ENCODE measurements at places on chromosomes 2 and 18.

GRCh38 chr2:1219901-1220573 lies 193.2 kb upstream of the TPO start:
- DNase-seq: no peak

DNA sequence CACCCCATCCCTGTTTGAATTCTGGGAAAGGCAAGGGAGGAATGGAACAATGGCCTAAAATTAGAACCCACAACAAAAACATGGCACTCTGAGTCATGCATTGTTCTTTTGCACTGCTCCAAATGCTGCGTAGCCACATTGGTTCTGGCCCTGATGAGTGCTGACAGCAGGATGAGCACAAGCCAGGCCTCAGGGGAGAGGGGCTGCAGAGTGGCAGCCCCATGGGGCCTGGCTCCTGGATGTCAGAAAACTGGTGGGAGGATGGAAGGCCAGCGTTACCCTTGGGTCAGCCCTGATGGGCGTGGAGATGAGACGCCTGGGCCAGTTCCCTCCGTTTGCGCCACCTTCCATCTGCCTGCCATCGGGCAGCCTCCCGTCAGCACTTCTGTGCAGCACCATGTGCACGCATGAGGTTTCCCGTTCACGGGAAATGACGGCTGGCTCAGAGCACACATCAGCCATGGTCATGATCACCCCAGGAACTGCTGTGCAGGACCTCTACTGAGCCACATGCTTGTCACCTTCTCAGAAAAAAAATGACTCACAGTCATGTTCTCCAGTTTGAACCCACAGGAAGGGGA lies 65.6 kb downstream of the CYP26B1 start:
- DNase-seq: no peak

DNA sequence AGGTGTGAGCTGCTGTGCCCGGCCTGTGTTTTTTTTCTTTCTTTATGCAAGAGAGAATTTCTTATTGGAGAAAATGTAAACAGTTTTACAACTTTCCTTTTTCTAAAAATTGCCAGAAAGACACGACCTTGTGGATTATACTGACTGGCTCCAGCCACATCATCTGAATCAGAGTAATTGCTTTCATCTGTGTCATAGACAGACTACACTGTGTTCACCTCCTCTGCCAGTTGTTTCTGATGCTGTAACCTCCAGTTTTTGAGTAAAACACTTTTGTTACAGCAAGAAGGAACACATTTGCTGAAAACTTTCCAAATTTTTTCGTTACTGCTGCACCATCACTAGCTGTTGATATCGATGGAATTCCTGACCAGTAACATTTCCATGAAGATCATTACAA lies 43.9 kb upstream of the PLEKHM3 start:
- DNase-seq: no peak

DNA sequence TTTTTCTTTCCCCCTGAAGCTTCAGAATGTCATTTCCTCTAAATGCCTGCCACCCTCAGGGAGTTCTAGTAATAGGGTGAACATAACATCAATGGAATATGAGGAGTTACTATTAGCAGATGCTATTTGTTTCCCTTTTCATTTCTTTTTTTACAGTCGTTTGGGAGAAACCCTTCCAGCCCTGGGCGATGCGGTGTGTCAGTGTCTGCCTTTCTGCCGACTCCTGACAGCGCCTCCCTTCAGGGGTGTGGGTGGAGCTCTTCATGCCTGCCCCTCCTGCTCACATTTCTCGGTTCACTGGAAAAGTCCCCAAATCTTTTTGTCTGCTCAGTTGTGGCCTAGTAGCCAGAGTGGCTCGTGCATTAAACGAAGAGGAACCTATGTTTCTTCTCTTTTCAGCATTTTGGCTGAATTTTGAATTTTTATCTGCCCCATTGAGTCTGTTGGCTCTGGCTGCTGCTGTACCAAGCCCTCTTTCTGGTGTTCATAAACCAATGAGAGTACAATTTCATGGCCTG lies 72.3 kb downstream of the FMNL2 start:
- no peak for DNase-seq

GRCh38 chr2:120637847-120638246 lies 97.8 kb upstream of the GLI2 start:
- no peak for DNase-seq

GRCh38 chr2:212711856-212712255 lies 173.3 kb upstream of the ERBB4 start:
- DNase-seq: no peak

DNA sequence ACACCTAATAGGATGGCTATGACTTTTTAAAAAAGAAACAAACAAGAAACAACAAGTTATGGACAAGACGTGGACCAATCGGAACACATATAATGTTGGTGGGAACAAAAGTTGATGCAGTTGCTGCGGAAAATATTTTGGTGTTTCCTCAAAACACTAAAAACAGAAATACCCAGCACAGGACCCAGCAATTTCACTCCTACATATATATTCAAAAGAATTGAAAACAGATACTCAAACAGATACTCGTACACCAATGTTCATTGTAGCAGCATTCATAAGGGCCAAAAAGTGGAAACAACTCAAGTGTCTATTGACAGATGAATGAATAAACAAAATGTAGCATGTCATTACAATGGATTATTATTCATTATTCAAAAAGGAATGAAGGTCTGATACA lies 12.1 kb downstream of the CCDC141 start:
- DNase-seq: no peak

DNA sequence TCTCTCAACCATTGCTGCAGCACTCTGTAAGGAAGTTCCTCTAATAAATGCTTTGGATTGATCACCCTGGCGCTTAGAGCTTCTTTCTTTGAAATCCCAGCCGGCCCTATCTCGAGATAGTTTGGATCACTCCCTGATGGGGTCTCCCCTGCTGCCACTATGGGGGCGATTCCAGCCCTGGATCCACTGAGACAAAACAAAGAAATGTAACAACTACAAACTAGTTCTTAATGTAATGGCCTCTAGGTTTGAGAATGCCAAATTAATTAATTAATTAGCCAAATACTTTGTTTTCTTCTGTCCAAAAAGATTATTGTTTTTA lies 15.2 kb downstream of the SRSF7 start:
- no peak for DNase-seq

- no peak for DNase-seq
These were observed 79.6 kb downstream of the GLI2 start for GRCh38 chr2:120815292-120815691.

DNA sequence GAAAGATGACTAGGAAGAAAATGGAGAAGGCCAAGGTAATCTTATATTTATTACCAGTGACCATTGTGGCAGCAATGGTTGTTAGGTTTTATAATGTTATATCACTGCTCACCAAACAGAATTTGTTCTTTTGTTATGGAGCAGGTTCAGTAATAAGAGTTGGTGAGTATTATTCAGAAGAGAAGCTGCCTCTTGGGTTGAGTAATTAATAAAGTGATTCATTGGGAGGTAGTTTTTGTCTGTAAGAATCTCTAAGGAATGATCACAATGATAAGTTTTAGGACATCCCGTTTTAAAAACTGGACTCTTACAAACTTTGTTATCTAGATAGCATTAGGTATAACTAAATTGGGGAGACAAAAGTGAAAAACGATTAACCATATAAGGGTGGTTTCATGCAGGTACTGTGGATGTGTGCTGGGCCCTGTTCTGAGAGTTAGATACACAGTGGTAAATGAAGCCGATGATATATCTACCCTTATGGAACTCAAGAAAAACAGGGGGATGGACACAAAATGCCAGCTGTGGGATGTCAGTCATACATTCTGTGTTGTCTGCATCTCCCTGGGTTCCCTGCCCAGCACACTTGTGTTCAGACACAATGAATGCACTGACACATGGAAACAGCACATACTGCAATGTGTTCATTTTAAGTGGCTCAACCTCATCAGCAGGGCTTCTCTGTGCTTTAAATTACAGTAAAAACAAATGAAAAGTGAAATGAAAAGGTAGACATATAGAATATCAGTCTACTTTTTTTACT lies 7.5 kb downstream of the MAP4K4 start:
- no peak for DNase-seq

DNA sequence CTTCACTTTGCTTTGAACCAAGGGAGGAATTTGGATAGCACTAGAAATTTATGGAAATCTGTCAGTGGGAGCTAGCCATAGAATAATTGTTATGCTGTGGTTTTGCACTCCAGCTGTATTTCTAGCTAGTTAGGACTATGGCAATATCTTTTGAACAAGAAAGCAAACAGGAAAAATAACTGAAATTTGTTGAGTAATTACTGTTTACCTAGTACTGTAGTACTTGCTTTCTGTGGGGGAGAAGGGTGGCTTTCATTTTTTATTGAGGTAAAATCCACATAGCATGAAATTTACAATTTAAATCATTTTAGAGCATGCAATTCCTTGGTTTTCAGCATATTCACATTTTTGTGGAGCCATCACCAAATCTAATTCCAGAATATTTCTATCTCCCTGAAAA lies 28.4 kb downstream of the MBD5 start:
- no peak for DNase-seq

DNA sequence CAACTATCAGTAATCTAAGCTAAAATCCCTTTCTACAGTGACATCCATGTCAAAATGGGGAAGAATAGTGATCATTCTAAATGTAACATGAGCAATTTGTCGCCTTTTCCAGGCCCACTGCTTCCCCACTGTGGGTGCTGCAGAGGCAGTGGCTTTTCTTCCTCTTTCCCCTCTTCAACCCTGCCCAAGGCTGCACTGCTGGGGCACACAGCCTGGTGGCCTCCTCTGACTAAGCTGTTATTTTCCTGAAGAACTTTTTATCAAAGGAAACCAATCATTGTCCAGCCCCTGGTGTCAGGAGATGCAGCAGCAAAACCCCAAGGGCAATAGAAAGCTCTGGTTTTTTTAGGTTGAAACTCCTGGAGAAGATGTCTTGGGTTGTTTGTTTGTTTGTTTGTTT lies 117.6 kb upstream of the KLF7 start:
- no peak for DNase-seq

DNA sequence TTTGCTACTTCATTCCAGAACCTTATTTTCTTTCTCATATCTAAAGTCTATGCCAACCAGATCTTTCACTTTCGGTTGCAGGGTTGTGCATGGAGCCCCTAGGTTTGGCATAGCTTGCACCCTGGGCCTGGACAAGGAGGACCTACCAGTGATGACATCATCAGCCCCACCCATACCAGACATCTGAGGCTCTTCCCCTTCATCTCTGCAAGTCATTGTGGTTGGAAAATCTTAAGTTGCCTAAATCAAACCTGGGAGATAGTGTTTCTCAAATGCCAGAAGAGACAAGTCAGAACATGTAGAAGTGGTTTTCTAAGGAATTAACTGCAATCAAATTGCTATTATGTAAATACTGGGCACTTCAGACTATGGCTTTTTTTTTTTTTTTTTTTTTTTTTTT lies 363.3 kb downstream of the ZNF516 start:
- DNase-seq: no peak

GRCh38 chr2:161414042-161415033 lies 1.8 kb upstream of the TBR1 start:
- no peak for DNase-seq

- no peak for DNase-seq
These were observed 6.4 kb downstream of the ARL4C start for GRCh38 chr2:234490271-234491091.

GRCh38 chr2:134636714-134637113 lies 82.1 kb downstream of the TMEM163 start:
- DNase-seq: no peak

- DNase-seq: no peak
These were observed 97.1 kb upstream of the PXDN start for GRCh38 chr2:1841461-1841860.

- DNase-seq: no peak
These were observed 62.0 kb upstream of the ATL2 start for GRCh38 chr2:38438883-38439612.

DNA sequence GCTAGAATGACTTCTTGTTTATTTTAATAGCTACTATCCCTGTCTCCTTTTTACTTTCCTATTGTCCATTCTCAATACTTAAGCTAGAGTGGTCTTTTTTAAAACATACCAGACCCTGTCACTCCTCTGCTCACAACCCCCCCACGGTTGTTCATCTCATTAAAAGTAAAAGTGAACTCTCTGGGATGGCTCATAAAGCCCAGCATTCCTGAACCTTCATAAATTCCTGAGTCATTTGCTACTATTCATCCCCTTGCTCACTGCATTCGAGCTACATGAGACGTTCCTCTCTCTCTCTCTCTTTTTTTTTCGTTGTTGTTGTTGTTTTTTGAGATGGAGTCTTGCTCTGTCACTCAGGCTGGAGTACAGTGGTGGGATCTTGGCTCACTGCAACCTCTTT lies 148.7 kb upstream of the DSEL start:
- no peak for DNase-seq

DNA sequence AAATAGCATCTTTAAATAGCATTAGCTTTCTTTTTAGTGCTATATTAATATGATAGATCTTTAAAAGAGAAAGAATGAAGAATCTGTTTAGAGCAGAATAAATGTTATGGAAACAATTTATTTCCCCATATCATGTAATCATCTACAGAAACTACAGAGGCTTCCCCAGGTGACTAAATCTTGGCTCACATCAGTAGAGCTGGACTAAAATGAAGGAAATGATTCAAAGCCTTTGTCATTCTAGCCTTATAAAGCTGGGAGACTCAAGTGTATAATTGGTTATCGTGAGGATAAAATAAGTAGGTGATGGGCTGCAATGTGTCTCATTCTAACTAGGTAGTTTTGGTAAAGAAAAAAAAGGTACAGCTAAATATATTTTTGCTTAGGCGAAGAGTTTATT lies 83.2 kb upstream of the UNC80 start:
- no peak for DNase-seq

- no peak for DNase-seq
These were observed 21.3 kb downstream of the NOL10 start for GRCh38 chr2:10668402-10669012.

GRCh38 chr2:101733257-101733993 lies 35.9 kb downstream of the MAP4K4 start:
- no peak for DNase-seq

DNA sequence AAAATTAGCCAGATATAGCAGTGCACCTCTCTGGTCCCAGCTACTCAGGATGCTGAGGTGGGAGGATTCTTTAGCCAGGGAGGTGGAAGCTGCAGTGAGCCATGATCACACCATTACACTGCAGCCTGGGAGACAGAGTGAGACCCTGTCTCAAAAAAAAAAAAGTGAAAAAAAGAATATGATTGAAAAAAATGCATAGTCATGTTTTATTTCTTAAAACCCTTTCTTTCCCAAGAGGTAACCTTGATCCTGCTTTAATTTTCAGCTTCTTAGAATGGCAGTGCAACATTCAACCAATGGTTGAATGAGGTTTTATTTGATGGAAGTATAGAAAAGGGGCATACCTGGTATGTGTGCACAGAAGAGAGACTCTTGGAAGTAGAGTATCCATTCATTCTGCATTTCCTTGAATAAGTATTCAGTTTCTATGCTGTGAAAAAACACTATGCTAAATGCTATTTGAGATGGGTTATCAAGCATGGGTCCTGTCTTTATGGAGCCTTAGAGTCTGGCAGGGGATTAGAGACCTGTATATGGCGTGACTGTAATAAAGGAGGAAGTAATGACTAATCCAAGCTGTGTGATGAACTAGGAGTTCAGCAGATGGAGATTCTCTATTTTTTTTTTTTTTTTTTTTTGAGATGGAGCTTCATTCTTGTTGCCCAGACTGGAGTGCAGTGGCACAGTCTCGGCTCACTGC lies 146.3 kb downstream of the WDSUB1 start:
- no peak for DNase-seq

GRCh38 chr18:39549144-39549543 lies 1983.5 kb upstream of the CELF4 start:
- DNase-seq: no peak
